Body of pancreas (tissue), 4 donors: ENCODE measurements at places on chromosomes 5 and 9.

DNA sequence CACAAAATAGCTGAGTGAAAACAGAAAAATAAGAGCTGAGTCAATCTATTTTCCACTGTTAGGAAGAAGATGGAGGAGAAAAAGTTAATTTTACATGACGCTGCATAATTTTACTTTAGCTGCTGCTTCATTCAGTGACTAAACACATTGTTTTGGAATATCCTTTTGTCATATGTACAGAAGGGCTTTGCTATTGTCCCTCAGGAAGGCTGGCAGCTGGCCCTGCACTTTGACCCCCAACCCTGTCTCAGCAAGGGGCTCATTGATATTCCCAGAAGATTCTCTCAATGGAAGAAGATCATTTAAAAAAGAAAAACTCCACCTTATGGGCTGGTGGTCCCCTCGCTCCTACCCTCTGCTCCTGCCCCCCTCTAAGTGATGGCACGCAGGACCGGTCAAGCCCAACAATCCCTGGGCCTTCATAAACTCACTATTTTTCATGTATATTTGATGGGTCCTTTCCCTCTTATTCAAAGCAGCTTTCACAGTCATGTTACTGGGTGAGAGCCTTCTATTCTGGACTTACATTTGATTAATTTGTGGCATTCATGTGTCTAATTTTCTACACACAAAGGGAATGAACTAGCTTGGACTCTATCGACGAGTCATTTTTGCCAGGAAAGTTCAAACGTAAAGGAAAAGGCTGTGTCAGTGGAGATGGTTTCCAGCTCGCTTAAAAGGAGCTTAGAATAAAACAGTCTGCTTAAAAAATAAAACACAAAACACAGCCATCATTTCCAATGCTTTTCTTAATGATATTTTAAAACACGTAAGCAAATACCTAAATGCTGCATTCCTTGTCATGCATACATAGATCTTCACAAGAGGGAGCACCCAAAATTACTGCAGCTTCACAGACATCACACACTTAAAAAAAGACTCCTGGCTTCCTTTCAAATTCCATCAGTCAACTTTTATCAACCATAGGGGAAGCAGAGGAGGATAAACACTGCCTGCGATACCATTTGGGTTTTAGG lies 104.7 kb downstream of the EFNA5 start:
- H3K27ac ChIP-seq: no peak overlapping the region

- DNase-seq: no peak
- H3K4me1 ChIP-seq: no peaks in the 10 kb centered on the region
- no peaks in the 10 kb centered on the region for H3K27me3 ChIP-seq
- no peaks in the 10 kb centered on the region for H3K36me3 ChIP-seq
- no peak overlapping the region for H3K27ac ChIP-seq
These were observed 203.9 kb downstream of the FBN2 start for GRCh38 chr5:128334010-128334716.

DNA sequence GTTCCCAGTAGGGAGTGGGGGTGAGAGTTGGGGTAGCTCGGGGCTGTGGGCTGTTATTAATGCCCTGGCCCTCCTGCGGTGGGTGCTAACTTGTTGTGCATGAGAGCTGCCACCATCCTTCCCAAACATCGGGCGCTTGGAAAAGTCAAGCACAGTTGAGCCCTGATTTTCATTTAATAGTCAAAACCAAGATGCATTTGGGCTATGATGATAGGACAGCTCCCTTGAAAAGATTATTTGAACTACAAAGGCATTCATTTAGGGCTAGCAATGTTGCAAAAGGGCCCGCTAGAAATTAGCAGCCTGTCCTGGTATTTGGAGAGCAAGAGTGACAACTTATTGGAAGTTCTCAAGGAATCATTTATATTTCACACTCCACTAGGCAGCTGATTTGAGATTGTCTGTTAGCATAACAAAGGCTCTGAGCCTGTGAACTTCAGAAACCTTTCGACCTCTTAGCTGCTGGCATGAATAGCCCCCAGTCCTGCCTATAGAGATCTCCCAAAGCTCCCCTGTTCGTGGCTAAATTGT lies 128.2 kb upstream of the TMEM161B start:
- no peak for DNase-seq
- no peaks in the 10 kb centered on the region for H3K4me1 ChIP-seq
- no peaks in the 10 kb centered on the region for H3K27me3 ChIP-seq
- H3K27ac ChIP-seq: no peak overlapping the region

DNA sequence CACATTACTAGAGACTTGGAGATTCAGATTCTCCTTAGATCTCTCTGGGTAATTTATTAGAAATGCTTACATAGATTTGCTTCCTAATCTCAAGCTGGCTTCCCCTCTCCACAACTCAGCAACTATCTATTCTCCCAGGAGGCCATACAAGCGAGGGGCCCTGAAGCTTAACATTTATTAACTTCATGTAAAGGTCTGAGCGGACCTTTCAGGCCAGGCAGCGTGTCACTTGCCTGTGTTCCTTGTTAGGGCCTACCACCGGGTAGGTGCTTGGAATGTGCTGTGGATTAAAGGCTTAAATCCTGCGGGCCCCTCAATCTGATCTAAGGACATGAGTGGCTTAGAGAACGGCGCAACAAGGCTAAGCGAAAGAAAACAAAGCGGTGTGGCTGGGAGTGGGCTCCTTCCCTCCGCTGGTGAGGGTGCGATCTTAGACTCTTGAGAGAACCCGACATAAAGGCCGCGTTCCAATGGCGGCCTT lies 712 bp upstream of the HSPA4 start:
- H3K27me3 ChIP-seq: no peaks in the 10 kb centered on the region
- peak overlapping the region; percentile 88 for H3K4me3 ChIP-seq
- DNase-seq: no peak
- peak overlapping the region; percentile 98 for H3K27ac ChIP-seq

GRCh38 chr9:127183814-127184582 lies 61.6 kb upstream of the ANGPTL2 start:
- H3K4me1 ChIP-seq: peaks cover 4% of the 10 kb centered on the region
- H3K27me3 ChIP-seq: no peaks in the 10 kb centered on the region
- H3K36me3 ChIP-seq: no peaks in the 10 kb centered on the region

- no peaks in the 10 kb centered on the region for H3K4me1 ChIP-seq
- no peak overlapping the region for H3K4me3 ChIP-seq
- no peak for DNase-seq
- H3K36me3 ChIP-seq: no peaks in the 10 kb centered on the region
These were observed 371.8 kb upstream of the RGMB start for GRCh38 chr5:98401656-98402055.

GRCh38 chr5:57508211-57508610 lies 25.6 kb upstream of the ACTBL2 start:
- peaks cover 7% of the 10 kb centered on the region for H3K4me1 ChIP-seq
- H3K27me3 ChIP-seq: no peaks in the 10 kb centered on the region
- no peak for DNase-seq
- H3K4me3 ChIP-seq: no peak overlapping the region
- H3K27ac ChIP-seq: no peak overlapping the region
- H3K36me3 ChIP-seq: no peaks in the 10 kb centered on the region

- H3K4me1 ChIP-seq: peaks cover 12% of the 10 kb centered on the region
- H3K4me3 ChIP-seq: no peak overlapping the region
- no peaks in the 10 kb centered on the region for H3K36me3 ChIP-seq
- no peak overlapping the region for H3K27ac ChIP-seq
These were observed 2.7 kb downstream of the CCL27 start for GRCh38 chr9:34659592-34660253.

- H3K4me1 ChIP-seq: peaks cover 14% of the 10 kb centered on the region
- H3K27me3 ChIP-seq: no peaks in the 10 kb centered on the region
- no peak for DNase-seq
- H3K4me3 ChIP-seq: no peak within 1 kb of the TSS
- H3K27ac ChIP-seq: no peak within 1 kb of the TSS
- no peaks in the 10 kb centered on the region for H3K36me3 ChIP-seq
These were observed at the start of gene IL9 for GRCh38 chr5:135895474-135896006. Gene IL9 (minus strand): TSS chr5:135895841. CDS start chr5:135895816, 25 bp downstream.

GRCh38 chr9:115980976-115981375 lies 172.6 kb upstream of the PAPPA start:
- no peak for DNase-seq
- no peak overlapping the region for H3K4me3 ChIP-seq

DNA sequence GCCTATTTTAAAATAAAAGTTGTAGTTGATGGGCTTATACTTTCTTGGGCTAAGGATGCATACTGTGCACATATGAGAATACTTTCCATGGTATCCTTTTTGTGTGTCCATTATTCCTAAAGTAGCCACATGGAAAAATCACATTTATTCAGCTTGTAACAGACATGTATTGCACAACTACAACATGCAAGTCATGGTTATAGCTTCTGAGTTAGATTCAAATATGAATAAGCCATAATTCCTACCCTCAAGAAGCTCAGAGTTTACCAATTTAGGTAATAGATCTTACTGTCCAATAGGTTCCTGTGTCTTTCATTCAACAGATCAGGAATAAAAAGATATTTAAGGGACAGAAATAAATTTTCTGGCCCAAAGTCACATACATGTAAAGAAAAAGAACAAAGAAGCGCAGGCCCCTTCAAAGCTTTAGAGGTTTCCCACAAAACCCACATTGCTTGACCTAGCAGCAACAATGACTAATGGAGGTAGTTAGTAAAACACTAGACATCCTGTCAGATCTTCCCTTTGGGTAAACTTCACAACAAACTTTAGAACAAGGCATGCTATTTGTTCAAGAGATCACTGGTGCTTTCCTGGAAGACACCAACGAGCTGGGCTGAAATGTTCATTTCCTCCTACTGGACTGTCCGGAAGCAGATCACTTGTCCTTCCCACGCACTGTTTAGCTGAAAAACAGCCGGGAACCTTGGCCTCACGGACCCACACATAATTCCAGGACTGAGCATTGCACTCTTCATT lies 78.4 kb upstream of the ITGA1 start:
- no peaks in the 10 kb centered on the region for H3K36me3 ChIP-seq
- H3K4me3 ChIP-seq: no peak overlapping the region
- no peak overlapping the region for H3K27ac ChIP-seq
- no peaks in the 10 kb centered on the region for H3K27me3 ChIP-seq
- DNase-seq: no peak
- H3K4me1 ChIP-seq: peaks cover 10% of the 10 kb centered on the region

DNA sequence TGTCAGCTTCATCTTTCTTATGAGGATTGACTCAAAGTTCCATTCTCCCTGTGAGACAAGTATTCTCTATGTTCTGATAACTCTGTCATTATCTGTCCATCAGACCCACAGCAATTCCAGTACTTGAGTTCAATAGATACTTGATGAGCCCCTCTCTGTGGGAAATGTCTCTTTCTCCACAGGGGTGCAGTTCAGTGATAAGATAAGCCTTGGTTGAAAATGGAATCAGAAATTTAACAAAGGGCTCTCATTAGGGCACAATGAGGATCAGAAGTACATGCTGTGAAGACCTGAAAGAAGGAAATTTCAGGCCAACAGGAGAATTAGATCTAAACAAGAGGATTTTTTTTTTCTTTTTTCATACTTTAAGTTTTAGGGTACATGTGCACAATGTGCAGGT lies 737.3 kb downstream of the MTRR start:
- no peaks in the 10 kb centered on the region for H3K27me3 ChIP-seq
- DNase-seq: no peak
- no peaks in the 10 kb centered on the region for H3K36me3 ChIP-seq
- H3K4me3 ChIP-seq: no peak overlapping the region
- no peak overlapping the region for H3K27ac ChIP-seq

DNA sequence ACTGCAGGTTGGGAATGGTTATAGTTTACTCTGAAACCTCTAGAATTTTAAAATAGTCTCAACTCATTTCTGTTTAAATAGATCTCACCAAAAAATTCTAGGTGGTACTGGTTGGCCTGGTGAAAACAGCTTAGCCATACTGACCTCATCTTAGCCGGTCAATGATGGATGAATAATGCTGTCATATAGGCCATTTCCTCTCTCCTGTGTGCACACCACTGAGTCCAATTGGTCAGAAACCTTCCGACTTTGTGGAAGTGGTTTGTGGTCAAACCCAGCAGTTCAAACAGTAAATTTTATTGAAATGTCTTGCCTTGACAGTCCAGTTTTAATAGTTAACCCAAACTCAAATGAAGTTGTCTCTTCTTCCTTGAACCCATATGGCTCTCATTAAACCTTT lies 98.6 kb downstream of the GIN1 start:
- no peaks in the 10 kb centered on the region for H3K4me1 ChIP-seq
- no peak overlapping the region for H3K4me3 ChIP-seq
- no peaks in the 10 kb centered on the region for H3K36me3 ChIP-seq
- no peak overlapping the region for H3K27ac ChIP-seq

GRCh38 chr5:16673241-16674201 lies 56.7 kb upstream of the RETREG1 start:
- peaks cover 22% of the 10 kb centered on the region for H3K36me3 ChIP-seq
- DNase-seq: no peak
- peaks cover 39% of the 10 kb centered on the region for H3K4me1 ChIP-seq
- no peak overlapping the region for H3K27ac ChIP-seq

DNA sequence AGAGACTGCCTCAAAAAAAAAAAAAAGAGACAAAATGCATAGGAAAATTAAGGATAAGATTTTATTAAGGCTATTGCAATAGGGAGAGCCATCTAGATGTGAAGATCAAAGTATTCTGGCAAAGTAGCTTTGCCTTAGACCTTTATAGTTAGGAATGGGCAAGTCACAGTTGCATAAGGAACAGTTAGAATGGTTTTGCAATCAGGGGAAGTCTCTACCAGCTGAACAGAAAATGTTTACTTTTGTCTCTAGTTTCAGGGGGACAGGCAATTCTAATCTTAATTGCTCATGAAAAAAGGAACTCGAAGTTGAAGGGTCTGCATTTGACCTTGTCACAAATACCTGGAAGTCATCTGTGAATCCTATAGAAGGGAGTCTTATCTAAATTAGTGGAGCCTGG lies 13.1 kb upstream of the ATP6V1G1 start:
- H3K36me3 ChIP-seq: no peaks in the 10 kb centered on the region
- no peaks in the 10 kb centered on the region for H3K4me1 ChIP-seq
- DNase-seq: no peak
- no peaks in the 10 kb centered on the region for H3K27me3 ChIP-seq
- no peak overlapping the region for H3K27ac ChIP-seq

GRCh38 chr9:118473521-118473920 lies 769.3 kb downstream of the TLR4 start:
- H3K27me3 ChIP-seq: no peaks in the 10 kb centered on the region
- H3K4me1 ChIP-seq: no peaks in the 10 kb centered on the region
- H3K4me3 ChIP-seq: no peak overlapping the region

DNA sequence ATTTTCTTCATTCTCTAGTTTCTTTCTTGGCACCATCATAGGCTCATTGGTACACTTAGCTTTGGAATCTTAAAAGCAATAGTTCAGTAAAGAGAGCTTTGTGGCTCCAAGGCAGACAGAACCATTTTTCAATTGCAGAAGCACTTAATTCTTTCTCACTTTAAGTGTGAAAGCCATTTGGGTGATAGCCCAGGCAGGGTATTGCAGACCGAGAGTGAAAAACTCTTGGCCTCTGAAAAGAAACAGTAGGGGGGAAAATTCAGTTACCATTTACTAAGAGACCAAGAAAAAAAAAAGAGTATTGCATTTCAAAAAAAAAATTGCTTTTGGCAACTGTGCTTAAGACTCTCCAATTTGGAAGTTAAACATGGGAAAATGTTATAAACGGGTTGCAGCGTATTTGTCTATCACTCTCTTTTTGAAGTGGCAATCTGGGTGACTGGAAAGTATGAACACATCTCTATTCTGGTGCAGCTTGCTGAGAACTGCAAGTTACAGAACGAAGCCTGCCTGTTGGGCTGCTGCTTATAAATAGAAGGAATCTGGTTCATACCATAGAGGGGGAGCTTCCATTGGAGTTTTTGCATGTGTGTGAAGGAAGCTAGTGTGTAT lies 170.5 kb downstream of the TLE4 start:
- H3K27ac ChIP-seq: no peak overlapping the region
- no peaks in the 10 kb centered on the region for H3K4me1 ChIP-seq
- H3K4me3 ChIP-seq: no peak overlapping the region
- no peak for DNase-seq
- H3K36me3 ChIP-seq: no peaks in the 10 kb centered on the region

GRCh38 chr9:92064711-92065110 lies 50.5 kb downstream of the SPTLC1 start:
- no peak overlapping the region for H3K27ac ChIP-seq
- no peaks in the 10 kb centered on the region for H3K27me3 ChIP-seq
- no peaks in the 10 kb centered on the region for H3K4me1 ChIP-seq
